Activated CD4-positive, alpha-beta T cell treated with anti-CD3 and anti-CD28 coated beads, Interleukin-2, amount 50 U/mL, for 1 hour (primary cell): ENCODE measurements at places on chromosomes 4 and X.

GRCh38 chr4:159117968-159118367 is 15.1 kb downstream of the RAPGEF2 start:
- DNase-seq = no peak

- no peak for DNase-seq
These were observed 51.6 kb downstream of the KIT start for GRCh38 chr4:54709400-54709799.

DNA sequence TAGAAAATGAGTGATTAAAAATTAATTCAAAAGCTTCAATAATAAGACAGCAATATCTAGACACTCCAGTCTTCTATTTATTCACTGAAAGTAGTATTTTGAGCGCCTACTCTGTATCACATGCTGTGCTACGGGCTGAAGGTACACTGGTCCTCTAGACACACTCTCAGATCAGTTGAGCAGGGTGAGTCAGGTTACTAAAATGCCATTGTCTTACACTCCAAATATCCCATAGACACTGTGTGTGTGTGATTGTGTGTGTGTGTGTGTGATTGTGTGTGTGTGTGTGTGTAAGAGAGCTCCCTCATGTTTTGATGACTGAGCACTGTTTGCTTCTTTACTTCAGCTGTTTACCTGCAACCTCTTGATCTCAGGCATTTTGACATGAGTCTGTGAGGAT is 342.8 kb upstream of the BOD1L1 start:
- no peak for DNase-seq

DNA sequence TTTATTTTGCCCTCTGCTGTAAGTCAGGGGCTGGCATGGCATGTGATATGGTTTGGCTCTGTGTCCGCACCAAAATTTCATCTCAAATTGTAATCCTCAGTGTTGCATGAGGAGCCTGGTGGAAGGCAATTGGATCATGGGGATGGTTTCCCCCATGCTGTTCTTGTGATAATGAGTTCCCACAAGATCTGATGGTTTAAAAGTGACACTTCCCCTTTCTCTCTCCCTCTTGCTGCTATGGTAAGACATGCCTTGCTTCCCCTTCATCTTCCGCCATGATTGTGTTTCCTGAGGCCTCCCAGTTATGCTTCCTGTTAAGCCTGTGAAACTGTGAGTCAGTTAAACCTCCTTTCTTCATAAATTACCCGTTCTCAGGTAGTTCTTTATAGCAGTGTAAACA is 72.0 kb upstream of the MSX1 start:
- DNase-seq = no peak

- DNase-seq = no peak
These were observed 62.0 kb upstream of the CLNK start for GRCh38 chr4:10746371-10747171.

- DNase-seq = no peak
These were observed 127.4 kb downstream of the SH3RF1 start for GRCh38 chr4:169143335-169143734.

DNA sequence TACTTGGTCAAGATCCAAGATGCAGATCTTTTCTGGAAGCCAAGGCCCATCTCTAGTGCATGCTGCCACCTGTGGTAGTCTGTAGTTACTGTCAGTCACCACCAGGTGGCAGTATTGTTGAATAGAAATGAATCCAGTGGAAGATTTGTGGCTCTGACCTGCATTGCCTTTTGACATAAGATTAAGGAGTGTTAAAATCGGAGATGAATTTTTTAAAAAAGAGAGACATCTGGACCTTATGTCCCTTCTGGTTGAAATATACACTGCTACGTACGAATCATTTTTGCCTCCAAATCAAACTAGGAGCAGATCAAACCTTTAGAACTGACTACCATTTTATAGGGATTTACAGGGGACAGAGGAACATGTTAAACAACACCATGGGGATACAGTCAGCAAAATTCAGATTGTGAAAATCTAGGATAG is 46.9 kb upstream of the RHOH start:
- peak; percentile 65 for DNase-seq

DNA sequence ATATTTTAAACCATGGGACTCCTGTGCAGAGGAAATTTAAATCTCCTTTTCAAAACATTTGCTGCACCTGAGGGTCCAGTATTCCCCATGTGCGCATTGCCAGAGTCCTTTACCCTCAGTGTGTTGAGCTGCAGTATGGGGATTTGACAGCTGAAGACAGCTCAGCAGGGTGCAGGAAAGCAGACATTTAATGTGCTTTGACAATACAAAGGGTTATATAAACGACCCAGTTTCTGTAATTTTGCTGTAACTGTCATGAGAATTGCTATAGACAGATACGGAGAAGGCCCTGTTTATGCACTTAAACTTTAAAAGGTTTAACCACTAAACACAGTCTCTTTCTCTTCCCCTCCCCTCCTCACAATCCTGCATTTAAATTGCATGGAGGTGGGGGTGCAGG is 393.4 kb downstream of the MID1IP1 start:
- DNase-seq = no peak

DNA sequence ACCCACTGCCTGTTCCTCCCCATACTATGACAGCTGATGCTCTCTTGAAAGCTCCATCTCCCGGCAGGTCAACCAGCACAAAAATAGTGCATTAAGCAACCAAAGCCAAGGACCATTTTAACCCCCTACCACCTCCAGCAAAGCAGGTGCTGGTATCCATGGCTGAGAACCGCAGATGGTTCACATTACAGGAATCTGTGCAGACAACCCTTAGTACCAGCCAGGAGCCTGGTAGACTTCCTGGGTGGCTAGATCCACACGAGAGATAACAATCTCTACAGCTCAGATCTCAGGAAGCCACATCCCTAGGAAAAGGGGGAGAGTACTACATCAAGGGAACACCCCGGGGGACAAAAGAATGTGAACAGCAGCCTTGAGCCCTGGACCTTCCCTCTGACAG is 248.0 kb downstream of the FGF13 start:
- DNase-seq = no peak

DNA sequence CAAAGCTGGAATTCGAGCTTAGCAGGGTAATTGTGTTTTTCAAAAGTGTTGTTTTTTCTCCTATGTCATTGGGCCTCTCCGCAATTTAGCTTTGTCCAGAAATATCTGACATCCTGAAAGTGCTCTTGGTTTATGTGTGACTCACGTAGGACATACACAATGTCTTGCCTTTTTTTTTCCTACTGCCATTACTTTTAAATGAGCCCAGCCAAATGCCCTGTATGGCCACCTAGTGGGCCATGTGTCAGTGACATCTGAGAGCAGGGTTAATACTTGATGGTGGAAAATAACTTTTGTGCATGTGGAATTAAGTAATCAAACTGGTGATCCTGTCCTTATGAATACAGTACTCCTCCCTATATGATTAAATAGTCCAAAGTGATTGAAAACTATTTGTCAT is 1411.1 kb upstream of the TENM3 start:
- DNase-seq = no peak

DNA sequence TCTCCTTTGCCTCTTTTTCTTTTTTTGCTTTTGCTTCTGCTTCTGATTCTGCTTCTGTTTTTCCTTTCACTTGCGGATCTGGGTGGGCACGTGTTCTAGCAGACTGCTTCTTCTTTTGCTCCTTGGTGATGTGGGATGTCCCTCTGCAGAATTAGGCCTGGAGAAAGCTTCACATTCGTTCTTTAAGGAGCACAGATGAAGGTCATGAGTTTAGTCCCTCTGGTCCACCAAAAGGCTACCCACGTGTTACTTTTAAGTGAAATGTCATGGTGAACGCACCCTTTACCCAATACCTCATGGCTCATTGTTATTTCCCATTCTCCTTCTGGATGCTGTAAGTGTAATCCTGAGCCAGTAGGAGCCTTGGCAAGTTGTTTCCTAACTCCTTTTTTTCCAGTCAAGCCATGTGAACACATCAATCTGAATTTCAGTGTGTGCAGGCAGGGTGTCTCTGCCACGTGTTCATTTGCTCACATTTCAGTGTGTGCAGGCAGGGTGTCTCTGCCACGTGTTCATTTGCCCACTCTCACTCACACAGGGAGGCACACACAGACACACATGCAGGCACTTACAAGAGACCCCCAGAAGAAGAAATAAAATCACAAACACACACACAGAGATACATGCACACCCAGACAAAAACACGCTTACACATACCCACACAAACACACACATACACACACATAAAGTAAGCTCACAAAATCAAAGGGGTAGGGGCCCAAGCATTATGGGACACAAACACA is 36.9 kb downstream of the NBDY start:
- DNase-seq = no peak

GRCh38 chr4:98540803-98541202 is 117.6 kb downstream of the TSPAN5 start:
- DNase-seq = no peak

DNA sequence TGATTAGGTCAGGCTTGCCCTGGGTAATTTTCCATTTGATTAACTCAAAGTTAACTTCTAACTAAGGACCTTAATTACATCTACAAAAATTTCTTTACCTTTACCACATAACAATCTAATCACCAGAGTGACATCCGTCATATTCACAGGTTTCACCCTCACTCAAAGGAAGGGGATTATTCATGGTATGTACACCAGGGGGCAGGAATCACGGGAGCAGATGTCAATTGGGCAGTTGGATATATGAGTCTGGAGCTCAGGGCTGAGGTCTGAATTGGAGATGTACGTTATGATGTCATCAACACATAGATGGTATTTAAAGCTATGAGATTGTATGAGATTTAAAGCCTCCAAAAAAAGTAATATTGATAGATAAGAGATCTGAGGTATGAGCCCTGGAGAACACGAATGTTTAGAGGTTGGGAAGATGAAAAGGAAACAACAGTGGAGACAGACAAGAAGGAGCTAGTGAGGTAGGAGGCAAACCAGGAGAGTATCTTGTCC is 52.9 kb downstream of the PGRMC1 start:
- no peak for DNase-seq

- DNase-seq = no peak
These were observed 82.2 kb downstream of the TENM3 start for GRCh38 chr4:182325397-182325796.

DNA sequence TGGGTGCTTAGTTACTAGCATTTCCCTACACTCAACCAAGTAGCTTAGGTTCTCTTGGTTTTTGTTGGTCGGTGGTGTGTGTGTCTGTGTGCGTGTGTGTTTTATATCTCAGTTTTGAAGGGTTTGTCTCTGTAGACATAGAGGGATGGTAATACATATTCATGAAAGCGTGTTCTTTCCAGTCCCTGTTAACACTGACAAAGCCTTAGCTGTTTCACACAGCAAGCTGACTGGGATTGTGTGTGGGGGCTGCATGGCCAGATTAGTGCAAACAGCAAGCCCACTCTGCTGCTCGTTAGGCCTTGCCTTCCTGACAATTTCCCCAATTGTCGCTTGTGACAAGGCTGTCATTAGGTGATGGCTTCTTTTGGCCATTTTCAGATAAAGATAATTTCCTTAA is 43.9 kb downstream of the ALPK1 start:
- no peak for DNase-seq

DNA sequence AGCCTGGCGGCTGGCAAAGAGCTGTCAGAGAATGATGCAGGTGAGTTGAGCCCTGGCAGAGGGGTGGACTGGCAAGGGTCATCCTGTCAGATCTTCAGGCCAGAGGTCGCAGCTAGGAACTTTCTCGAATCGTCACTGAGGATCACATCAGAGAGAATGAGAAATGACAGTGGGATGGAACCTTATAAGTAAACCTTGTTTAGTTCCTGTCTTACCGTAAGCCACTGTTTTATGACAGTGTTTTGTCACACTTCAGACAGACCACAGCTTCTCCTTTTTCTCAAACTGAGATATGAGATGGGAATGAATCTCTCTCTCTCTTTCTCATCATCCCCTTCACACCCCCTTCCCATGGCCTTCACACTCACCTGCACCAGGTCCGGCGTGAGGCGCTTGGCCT is 9.3 kb downstream of the DIPK2B start:
- DNase-seq = no peak

DNA sequence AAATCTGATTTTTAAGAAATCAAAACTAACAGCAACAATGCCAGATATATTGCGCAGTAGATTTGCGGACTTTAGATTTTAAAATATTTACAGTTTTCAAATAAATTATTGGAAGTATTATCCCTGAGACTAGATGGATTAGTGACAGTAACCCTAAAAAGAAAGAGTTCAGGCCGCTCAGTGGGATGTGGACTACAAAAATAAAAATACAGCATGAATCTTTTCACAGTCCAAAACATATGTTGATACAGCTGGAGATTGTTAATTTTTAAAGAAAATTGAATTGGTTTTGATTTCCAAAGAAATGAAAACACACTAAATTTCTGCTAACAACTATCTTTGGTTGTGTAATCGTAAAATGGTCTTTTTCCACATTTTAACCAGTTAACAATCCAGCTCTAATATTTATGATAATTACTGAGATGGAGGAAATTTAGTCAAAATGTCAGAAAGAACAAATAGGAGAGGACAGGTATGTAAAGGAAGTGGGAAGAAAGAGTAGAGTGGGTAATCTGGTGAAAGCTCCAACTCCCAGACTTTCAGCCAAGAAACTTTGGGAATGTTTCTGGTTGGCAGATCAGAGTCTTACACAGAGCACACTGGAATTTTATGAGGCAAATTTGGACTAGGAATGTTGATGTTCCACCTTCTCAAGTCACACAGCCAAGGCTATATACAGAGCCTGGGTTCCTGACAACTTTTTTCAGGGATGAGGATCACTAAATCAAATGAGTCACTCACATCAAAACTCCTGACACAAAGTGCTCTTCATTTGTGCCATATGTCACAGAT is 15.1 kb downstream of the C4orf36 start:
- no peak for DNase-seq

- DNase-seq = no peak
These were observed 4.8 kb downstream of the VSIG1 start for GRCh38 chrX:108049649-108050048.

GRCh38 chrX:1911401-1912128 is 296.7 kb downstream of the ASMT start:
- no peak for DNase-seq

DNA sequence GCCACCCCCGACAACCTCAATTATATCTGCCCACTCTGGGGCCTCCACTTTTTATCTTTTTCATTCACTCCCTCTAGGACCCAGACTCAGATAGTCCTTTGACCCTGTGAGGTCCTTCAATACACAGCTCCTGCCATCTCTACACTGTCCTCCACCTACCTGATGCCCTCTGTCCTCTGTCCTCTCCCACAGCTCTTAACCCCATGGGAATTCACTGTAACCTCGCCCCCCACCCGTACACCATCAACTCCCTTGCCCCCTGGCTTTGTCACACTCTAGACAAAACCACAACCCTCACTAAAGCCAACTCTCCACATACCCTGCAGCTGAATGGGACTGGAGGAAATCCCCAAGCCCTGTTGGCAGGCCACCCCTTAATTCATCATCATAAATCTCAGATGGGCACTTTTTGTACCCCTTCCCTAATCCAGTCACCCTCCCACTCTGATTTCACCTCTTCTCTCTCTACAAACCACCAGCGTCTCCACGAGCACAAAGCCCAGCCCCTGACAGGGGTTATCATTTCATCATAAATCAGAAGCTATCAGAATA is 52.3 kb upstream of the ENPP6 start:
- DNase-seq = no peak

DNA sequence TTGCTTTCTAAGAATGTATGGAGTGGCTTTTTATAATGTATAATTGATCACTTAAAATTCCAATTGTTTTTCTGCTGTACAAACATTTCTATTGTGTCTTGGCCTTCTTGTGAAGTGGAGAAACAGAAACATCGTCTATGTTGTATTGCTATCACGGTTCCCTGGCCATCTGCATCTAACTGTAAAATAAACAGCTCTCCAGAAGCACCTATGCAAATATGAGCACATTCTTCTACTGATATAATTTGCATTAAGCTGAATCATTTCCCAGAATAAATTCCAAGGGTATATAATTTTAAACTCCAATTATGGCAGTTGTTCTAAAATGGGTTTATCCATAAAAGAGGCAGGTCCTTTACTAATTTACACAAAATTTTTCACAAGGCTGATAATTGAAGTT is 261.6 kb upstream of the STS start:
- no peak for DNase-seq
